ENCODE measurements at places on chromosomes 5 and 9. TPM values are rescaled to one million over a fixed set of nuclear protein-coding genes. Genes with fewer than 3 reads are reported as not detected.

DNA sequence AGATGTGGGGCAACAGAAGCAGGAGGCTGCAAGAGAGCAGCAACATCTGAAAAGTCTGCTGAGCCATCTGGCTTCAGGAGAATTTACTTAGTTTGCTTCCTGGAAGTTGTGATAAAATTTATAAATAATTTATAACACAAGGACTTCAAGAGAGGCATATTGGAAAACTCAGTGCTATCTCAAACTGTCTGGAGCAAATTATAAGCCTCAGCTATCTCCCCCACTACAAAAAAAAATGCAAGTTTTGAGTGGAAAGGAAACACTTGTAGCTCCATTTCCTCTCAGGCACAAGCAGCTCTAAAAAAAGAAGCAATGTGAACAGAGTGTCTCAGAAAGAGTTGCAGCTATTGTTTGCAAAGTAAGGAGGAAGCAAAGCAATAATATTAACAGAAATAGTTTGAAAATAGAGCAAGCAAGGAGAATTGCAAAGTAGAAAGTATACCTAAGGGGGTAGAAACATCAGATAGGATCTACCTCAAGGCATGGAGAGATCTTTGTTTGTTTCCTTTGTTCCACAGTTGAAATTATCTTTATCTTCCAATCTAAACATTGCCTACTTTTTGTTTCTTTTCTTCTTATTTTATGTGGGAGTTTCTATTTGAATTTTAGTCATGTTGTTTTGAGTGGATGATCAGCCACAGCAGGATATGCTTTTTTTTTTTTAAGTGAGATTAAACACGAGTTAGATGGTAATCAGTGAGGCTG, 55.9 kb upstream of the IL6ST start:
- peak; percentile 45 for DNase-seq

GRCh38 chr5:137278476-137278875, 220.7 kb downstream of the SPOCK1 start:
- DNase-seq: no peak

GRCh38 chr5:115246361-115246991, 16.2 kb downstream of the PGGT1B start:
- peak; percentile 55 for DNase-seq

DNA sequence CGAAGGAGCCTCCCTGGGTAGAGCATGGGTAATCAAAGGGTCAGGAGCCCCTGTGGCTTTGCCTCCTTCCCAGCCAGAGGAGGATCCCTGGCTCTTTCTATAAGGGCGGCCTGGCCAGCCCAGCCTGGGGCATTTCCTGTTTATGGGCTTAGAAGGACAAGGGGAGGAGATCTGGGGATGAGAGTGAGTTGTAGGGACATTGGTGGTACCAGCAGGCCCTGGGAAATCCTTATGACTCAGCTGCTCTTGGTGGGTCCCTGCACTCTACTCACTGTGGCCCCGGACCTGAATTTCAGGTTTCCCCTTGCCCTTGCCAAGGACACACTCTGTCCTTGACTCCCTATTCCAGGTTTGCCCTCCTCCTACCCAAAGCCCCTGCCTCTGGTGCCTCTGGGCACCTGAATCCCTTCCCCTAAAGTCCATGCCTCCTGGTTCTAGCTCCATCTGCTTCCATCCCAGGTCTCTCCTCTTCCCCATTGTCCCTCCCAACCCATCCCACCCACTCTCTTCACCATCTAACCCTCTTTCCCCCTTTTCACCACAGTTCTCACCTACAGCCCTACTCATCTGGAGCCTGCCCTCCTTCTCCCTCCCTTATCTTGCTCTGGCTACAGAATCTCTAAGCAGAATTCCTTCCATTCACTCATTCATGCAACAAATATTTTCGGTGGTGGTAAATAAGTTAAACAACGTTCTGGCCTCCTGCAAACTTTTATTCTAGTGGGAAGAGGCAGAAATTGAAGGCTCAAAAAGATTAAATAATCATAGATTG, 34.9 kb downstream of the PCDH1 start:
- no peak for DNase-seq

DNA sequence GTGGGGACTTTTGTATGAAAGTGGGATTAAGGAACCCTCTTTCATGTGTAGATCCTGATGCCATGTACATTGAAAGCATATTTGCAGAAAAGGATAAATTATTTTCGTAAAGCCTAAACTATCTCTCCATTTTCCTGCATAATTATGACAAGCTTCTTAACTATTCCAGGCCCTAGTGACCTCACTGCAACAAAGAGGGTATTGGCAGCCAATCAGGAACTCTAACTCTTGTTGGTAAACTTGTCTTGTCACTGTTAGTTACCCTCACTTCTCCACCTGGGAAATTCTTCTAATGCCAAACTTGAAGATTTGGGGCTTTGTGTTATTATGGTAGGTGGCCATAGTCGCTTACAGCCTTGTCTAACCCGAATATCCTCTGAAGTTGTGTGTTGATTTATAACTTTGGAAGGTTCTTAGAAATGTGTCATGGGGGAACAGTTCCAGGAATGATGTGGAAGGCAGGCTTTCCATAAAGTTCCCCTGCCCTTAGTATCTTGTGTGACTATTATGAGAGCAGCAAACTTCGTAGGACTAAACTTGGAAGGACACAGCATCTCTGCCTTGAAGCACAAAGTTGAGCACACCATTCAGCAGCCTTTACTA, 52.5 kb downstream of the IQGAP2 start:
- no peak for DNase-seq

DNA sequence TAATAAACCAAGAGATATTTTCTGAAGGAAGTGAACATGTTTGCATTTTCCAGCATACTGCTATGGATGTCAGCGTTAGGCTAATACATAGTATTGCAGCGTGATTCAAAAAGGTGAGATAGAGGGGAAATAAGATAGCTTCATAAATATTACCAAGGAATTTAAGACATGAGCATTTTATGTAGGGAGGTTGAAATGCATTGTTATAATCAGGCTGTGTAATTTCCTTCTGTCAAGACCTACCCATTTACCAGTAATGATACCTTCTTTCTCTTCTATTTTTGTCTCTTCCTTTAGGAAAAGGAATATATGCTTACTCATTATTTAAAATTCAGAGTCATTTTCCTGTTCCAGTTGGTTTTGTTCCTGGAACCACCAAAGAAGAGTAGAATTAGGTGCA, 33.3 kb downstream of the PIK3R1 start:
- DNase-seq: no peak

DNA sequence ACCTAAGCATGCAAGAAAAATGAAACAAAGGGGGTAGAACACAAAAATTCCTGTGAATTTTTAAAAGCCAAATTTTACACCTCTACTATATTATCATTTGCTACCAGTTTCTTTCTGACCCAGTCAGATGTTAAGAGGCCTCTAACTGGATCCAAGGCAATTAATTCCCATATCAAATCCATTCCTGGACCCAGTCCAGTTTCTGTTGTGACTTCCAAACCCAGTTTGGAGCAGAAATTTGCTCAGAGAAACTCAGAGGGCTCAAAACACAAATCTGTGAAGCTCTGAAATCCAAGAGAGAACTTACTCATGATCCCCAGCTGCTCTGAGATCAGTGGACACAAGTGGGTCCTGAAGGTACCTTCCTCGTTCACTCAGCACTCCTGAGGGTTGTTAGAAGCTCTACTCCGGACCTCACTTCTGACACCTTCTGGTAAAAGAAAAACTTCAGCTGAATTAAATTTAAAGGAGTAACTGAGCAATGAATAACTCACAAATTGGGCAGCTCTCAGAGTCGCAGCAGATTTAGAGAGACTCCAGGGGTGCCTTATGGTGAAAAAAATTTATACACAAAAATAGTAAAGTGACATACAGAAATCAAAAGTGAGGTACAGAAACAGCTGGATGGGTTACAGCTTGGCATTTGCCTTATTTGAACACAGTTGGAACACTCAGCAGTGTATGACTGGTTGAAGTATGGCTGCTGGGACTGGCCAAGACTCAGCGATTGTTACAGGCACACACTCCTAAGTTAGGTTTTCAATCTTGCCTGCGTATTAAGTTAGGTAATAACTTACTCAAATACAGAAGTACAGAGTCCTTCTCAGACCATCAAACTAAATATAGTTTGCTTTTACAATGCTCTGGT, 32.4 kb downstream of the INSL4 start:
- DNase-seq: no peak

DNA sequence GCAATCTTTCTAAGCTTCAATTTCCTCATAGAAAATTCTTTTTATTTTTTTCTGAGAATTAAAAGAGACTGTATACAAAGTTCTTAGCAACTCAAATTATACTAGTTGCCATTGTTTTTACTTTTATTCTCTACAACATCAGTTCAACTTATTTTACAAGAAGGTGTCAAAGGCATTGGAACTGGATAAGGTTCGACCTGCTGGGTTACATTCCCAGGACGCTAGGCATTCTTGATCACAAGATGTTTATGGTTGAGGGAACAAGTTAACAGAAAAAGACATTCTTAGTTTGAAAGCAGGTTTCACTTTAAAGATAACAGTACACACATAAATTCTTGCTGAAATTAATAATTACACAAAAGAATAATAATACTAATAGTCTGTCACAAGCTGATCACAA, 163.5 kb upstream of the SNX2 start:
- no peak for DNase-seq

DNA sequence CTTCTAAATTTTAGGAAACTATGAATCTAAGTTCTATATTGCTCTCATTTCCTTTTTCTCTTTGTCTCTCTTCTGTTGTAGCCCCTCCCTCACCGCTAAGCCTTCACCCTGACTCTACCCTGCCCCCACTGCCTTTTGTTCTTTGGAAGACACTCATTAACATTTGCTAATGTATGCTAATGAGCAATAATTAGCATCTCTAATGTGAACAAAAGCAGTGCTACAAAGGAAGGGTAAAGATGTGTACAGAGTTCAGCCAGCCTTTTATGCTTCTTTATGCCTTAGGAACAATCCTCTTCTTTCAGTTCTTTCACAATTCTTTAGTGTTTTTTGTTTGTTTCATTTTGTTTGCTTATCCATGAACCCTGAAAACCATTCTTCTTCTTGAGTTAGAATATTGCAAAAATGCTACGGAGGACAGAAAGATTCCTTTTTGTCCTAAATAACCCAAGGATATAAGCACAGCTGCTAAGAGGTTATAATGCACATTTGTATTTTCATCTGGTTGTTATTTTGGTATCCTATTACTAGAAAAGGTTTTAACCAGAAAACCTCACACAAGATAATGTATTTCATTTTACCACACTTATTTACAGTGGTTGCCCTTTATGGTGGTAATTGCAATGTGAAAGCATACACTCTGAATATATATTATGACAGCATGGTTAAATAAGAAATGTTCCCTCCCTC, 159.3 kb downstream of the TMC1 start:
- DNase-seq: no peak

DNA sequence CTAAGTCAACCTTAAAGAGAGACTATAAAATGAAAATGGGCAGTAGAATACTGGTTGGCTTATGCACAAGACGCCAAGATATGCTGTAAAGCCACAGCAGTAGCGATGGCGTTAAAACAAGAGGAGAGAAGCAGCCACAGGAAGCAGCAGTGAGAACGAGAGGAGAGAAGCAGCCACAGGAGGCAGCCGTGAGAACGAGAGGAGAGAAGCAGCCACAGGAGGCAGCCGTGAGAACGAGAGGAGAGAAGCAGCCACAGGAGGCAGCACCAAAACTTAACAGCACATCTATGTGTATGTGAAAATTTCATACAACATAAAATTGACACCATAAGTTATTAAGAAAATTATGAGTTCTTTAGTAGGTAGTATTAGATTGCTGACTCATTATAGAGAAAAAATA, 2318.6 kb upstream of the ACO1 start:
- DNase-seq: no peak

DNA sequence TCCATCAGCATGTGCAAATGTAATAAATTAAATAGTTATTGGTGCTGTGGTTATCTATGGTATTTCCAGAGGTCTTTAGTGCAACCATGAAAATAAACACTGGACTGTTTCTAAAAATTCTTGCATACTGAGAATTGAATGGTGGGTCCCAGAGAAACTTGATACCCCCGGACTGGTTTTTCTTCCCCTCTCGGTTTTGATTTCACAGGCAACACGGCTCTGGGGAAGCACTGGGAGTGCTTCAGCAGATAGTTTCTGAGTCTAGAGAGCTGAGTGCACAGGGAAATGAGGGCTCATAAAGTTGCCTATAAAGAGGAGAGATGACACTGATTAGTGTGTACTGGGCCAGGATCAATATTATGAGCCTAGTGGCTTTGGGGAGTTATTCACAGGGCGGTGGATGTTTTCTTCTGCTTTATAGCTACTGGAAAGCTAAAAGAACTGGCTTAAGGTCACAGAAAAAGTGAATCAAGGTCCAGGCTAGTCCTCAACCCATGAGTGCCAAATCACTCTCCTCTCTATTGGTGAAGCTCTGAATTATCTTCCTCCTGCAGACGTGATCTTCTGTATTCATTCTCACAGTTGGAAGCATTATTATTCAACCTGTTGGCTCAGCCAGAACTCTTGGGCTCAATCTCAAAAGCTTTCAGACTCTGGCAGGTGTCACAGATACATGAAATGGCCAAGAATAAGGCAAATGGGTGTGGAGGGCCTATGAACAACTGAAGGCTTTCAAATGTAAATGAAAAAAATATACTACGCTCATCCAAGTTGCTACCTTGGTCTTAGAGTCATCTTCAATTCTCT, 170.2 kb upstream of the HMHB1 start:
- no peak for DNase-seq

DNA sequence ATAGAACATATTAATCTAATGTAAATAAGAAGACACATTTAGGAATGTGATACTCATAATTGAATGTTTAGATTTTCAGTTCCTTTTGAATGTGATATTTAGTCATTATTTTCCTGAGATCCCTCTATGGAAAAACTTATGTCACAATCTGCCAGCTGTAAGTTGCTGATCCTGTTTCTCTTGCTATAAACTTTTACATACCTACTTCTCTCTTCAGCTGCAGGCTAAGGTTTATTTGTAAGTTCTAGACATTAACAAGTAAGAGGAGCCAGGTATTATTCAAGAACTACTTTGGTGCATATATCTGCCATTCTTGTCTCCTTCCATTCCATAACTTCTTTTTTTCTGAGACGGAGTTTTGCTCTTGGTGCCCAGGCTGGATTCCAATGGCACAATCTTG, 462.4 kb downstream of the PRR16 start:
- DNase-seq: no peak

DNA sequence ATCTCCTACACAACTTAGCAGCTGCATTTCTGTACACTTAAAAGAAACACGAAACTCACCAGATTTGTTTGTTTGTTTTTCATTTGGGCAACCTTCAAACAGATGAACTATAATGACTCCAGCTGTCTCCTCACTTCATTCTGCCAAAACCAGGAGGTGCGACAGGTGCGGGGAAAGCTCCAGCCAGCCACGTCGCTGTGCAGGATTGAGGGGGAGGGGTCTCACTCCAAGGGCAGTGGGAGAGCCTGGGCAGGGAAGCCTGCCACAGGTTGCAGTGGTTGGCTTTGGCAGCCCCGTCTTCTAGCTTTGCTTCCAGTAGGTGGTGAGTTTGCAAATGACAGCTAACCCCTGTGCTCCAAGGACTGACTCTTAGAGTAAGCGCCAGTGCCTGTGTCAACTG, 215.8 kb downstream of the CEMIP2 start:
- no peak for DNase-seq

- DNase-seq: no peak
Observed at GRCh38 chr5:130251931-130252330, 347.7 kb downstream of the CHSY3 start.

- no peak for DNase-seq
Observed at GRCh38 chr5:57889558-57889957, 406.9 kb upstream of the ACTBL2 start.

SFXN1 gene
- total RNA-seq: 82.3 TPM

ABLIM3 gene
- total RNA-seq: 1.8 TPM

DEPDC1B gene
- 2.0 TPM for total RNA-seq

TNFSF8 gene
- 47.3 TPM for total RNA-seq

IFNK gene
- total RNA-seq: not detected

Measured in CD4-positive, CD25-positive, alpha-beta regulatory T cell (primary cell).